ENCODE measurements at places on chromosomes 12 and 14.
A peak's percentile ranks its signal among the peaks of the same experiment; 100 is the strongest.

- no peak for DNase-seq
Measured at GRCh38 chr12:2640281-2640680, 154.5 kb upstream of the FKBP4 start.

DNA sequence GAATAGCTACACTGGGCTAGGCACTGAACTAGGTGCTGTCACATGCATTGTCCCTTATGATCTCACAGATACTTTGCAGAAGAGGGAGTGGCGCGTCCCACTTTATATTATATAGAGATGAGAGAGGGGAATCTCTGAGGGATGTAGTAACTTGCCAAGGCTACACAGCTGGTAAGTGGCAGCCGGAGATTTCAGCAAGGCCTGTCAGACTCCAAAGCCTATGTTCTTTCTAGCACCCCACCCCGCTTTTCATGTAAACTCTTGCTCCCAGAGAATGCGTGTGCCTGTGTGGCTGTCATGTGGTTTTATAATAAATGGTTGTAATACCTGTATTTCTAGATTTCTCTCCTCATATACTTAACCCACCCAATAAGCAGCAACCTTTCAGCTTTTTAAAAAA lies 39.1 kb downstream of the WDR20 start:
- DNase-seq: no peak

DNA sequence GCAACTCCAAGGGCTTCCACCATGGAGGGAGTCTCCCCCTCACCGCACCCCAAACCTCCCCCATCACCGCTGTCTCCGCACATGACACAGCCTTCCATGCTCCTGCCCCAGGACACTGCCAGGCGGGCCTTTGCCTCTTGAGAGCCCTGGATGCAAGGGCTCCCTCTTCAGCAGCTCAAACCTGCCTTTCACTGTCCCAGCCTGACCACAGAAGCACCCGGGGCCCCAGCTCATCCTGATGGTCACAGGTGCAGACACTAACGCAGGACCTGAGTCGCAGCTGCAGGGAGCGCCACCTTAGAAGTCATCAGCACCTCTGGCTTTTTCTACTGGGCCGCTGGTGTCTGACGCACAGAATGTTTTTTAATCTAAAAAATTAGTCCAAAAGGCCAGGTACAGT lies 54.0 kb downstream of the SYNE3 start:
- no peak for DNase-seq

- peak; percentile 89 for DNase-seq
Measured at GRCh38 chr12:78864403-78864869, at the start of gene SYT1. TSS of gene SYT1 (plus strand) at chr12:78864774.

GRCh38 chr12:21599143-21599999 lies 5.3 kb downstream of the GYS2 start:
- DNase-seq: no peak

DNA sequence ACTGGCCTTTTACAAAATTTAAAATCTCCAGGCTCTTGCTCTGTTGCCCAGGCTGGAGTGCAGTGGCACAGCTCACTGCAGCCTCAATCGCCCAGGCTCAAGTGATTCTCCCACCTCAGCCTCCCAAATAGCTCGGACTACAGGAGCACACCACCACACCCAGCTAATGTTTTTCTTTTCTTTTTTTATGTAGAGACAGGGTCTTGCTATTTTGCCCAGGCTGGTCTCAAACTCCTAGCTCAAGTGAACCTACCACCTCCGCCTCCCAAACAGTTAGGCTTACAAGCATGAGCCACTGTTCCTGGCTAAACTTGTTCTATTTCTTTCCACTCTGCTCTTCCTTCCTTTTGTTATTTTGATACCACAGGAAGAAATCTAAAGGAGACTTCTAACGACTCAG lies 15.2 kb downstream of the SYNJ2BP start:
- DNase-seq: no peak

GRCh38 chr12:121802485-121802842 lies 1.3 kb upstream of the SETD1B start:
- DNase-seq: no peak

- no peak for DNase-seq
Measured at GRCh38 chr12:130711756-130712155, 4.3 kb downstream of the RIMBP2 start.

GRCh38 chr14:68969278-68970033 lies 9.6 kb downstream of the ACTN1 start:
- DNase-seq: no peak

- no peak for DNase-seq
Measured at GRCh38 chr12:118136559-118137003, 657 bp downstream of the PEBP1 start.

DNA sequence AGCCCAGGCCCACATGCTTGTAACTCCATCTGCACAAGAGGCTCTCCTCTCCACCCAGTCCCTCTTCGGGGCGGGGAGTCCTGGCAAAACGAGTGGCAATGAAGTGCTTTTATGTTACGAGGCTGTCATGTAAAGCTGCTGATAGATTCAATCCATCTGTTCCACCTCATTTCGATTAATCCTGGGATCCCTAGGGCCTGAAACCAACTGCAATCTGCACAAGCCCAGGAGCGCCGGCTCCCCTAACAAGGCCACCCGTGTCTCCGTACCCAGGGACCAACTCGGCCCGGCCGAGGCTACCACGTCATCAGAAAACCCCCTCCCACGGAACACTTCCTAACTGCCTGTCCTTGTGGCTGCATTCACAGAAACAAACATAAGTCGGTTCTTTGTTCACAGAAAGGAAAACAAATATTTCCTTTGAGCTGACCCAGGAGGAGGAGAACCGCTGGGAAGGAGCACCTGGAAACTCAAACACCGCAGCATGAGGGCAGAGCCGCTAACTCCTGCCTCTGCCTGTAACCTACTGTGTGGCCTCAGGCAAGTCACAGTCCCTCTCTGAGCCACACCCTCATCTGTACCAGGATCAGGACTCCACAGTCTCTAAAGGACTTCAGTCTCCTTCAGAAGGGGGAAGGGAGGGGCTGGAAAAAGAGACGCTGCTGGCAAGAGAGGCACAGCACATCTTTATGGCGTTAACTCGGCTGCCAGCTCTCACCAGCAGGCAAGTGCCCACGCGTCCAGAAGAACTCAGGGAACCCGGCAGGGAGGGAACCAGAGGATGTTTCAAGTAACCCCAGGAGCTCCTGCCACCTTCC lies 47.8 kb downstream of the CCDC88C start:
- DNase-seq: no peak
